ENCODE measurements at places on chromosomes 2 and 18.

- DNase-seq: no peak
Observed at GRCh38 chr2:42648796-42649195, 80.4 kb downstream of the MTA3 start.

DNA sequence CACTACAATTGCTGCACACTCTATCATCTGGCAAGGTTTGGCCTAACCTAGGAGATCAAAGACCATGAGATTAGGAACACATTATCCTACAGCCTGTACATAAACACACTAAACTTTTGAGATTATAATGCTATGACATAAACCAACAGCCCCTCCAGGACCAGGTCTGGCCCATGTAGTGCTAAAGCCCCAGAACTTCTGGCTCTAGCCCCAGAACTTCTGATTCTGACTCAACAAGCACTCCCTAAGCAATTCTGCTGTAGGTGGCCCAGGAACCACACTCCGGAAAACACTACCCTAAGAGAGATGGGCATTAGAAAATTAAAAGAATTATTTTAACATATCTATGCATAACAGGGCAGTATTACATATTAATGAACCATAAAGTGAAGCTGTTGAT is 369.5 kb upstream of the LYPD1 start:
- no peak for DNase-seq

DNA sequence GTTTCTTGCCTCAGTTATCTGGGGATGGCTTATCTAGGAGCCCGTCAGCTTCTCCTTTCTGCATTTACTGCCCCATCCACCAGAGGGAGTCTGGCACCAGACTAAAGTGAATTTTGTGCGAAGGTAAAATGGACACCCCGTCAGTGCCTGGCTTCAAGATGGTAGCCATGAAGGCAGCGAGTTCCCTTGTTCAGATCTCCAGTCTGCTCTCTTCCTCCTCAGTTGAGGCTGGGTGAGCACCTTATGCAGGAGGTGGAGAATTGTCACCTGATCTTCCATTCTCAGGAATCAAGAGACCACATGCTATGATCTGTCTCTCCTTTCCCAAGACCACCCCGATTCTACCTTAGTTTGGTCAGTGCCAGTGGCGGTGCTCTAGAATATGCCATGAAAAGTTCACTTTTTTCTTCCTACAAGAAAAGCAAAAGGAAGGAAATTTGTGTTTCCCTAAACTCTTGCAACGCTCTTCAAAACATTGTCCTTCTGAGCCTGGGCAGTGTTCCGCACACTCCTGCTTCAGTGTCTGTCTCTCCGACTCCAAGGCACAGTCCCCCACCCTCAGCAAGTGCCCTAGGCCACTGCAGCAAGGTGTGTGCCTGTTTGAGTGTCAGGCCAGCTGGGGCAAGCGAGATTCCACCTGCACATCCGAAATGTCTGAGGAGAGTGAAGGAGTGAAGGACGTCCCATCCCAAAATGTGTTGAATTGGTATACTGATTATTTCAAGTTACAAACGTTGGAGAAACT is 168.6 kb downstream of the SS18 start:
- peak; percentile 35 for DNase-seq

DNA sequence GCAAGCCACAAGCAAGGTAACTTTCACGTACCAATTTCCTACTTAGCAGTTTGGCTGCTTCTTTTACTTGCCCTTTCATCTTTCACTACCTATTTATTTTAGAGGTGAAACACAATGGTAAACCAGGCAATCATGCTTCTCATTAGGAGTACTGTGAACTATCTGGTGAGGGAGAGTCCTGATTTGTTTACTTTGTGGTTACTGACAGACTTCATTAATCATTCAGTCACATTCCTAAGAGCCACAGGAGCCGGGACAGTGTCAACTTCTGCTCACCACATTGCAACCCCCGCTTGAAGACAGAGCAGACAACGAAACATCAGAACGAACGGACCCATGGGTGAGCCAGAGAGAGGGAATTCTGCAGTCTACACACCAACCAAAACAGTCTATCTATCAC is 28.8 kb downstream of the TUBB6 start:
- no peak for DNase-seq

- DNase-seq: no peak
Observed at GRCh38 chr18:30094556-30094955, 948.0 kb downstream of the DSC3 start.

DNA sequence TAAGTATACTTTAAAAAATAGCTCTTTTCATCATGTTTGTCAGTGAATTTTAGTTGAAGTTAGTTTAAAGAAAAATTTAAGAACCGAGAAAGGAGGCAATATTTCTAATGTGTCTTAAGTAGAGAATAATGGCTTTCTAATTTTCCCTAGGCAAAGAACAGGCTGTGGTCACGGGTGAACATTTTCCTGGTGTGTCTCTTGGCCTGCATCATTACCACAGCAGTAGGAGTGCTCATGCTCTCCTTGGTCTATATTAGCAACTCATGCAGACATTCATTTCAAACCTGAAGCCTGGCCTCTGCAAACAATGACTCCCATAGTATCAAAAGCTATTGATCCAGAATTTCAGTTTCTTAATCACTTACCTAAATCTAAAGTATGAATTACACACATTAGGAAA is 57.4 kb downstream of the C18orf54 start:
- no peak for DNase-seq

Data from activated CD4-positive, alpha-beta T cell treated with anti-CD3 and anti-CD28 coated beads for 4 hours (primary cell).